ENCODE measurements at places on chromosomes 7 and 10. TPM values are rescaled to one million over a fixed set of nuclear protein-coding genes. Genes with fewer than 3 reads are reported as not detected.

- DNase-seq = no peak
Observed at GRCh38 chr7:50358041-50358705, 53.7 kb downstream of the IKZF1 start.

GRCh38 chr7:18429547-18429946, 66.0 kb upstream of the HDAC9 start:
- DNase-seq = no peak

DNA sequence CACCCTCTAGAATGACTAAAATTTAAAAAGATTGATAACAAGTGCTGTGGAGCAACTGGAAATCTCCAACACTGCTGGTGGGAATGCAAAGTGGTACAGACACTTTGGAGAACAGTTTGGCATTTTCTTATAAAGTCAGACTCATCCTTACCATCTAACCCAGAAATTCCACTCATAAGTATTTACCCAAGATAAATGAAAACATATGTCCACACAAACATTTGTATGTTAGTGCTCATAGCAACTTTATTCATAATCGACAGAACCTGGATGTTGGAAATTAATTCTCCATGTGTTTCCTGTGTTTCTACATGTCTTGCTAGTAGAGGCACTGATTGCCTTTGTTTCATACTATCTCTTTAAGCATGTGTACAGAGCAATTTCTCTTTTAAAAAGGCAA, 282.4 kb downstream of the AHR start:
- no peak for DNase-seq

DNA sequence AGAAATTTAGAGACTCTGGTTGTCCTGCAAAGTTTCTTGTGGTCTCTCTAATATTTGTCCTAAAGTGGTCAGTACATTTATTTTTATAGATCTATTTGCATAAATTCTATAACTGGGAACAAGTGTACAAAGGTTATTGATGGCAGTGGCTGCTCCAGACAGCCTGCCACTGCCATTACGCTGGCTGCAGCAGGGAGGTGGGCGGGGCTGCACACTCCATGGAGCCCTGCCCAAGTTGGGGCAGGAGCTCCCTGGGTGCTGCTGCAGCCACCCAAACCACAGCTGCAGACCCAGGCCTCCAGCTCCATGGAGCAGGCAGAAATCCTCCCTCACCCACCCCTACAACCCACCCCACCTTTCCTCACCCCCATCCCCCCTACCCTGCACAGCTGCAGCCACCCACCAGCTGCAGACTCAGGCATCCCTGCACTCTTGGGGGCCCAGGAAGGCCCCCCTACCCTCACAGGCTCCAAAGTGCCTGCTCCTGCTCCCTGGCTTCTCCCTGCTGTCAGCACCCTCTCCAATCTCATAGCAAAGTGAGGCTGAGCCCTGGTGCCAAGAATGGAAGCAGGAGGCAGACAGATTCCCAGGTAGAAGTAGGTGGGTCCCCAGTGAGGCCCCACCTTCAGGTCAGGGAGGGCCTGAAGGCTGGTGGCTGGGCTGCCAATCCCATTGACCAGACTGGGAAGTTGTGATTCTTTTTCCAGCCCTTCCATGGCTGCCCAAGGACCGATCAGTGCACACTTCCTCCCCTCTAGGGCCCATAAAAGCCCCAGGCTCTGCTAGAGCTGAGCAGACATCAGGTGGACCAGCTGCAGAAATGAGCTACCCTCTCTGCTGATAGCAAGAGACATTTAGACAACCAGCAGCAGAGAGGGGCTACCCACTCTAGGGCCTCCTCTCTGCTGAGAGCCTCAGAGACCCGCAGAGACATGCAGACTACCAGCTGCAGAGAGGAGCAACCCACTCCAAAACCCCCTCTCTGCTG, 4.8 kb upstream of the CYP3A43 start:
- DNase-seq = peak; percentile 73

CUBN gene
- 0.31 TPM for total RNA-seq

OIT3 gene
- 0.17 TPM for total RNA-seq

Measured in mucosa of descending colon (tissue), 3 donors.